ENCODE measurements at places on chromosomes 6 and 20. TPM values are rescaled to one million over a fixed set of nuclear protein-coding genes. Genes with fewer than 3 reads are reported as not detected.

The ELOVL2 gene
- total RNA-seq: 1.4 TPM

The ADGRF1 gene
- not detected for total RNA-seq

The NUP153 gene
- total RNA-seq: 26.2 TPM

The GOPC gene
- 20.9 TPM for total RNA-seq

The PAK5 gene
- not detected for total RNA-seq

The TRAPPC3L gene
- 0.24 TPM for total RNA-seq

The MAFB gene
- 18.9 TPM for total RNA-seq

The NRN1 gene
- 14.9 TPM for total RNA-seq

The KHDC1L gene
- total RNA-seq: not detected

The GLP1R gene
- total RNA-seq: 0.58 TPM

The WFDC5 gene
- not detected for total RNA-seq

The ZC2HC1B gene
- total RNA-seq: not detected

The MYLK2 gene
- total RNA-seq: 0.60 TPM

The CDH26 gene
- total RNA-seq: 0.94 TPM

Data from heart right ventricle (tissue), 16 donors.